ENCODE measurements at places on chromosomes 16 and 17. TPM values are rescaled to one million over a fixed set of nuclear protein-coding genes. Genes with fewer than 3 reads are reported as not detected.

TPSAB1 gene
- total RNA-seq, result 122 TPM

DNA sequence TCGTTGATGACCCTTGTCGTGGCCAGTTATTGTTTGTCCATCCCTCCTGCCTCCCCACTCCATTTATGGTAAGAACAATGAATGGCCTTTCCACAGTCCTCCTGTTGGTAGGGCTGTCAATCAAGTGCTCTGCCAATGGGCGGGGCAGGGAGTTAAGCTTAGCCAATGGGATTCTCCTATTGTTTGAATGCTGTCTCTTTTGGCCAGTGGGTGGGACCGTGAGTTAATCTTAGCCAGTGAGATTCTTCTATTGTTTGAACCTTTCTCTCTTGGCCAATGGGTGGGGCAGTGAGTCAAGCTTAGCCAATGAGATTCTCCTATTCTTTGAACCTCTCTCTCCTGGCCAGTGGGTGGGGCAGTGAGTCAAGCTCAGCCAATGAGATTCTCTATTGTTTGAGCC, 85.4 kb downstream of the IRX3 start:
- no peak for DNase-seq

- no peak for DNase-seq
Measured at GRCh38 chr16:65309354-65309753, 187.5 kb upstream of the CDH11 start.

- no peak for DNase-seq
Measured at GRCh38 chr17:33874617-33875060, 380.4 kb upstream of the CCL2 start.

- DNase-seq, result no peak
Measured at GRCh38 chr17:68566442-68566738, 34.8 kb downstream of the FAM20A start.

DNA sequence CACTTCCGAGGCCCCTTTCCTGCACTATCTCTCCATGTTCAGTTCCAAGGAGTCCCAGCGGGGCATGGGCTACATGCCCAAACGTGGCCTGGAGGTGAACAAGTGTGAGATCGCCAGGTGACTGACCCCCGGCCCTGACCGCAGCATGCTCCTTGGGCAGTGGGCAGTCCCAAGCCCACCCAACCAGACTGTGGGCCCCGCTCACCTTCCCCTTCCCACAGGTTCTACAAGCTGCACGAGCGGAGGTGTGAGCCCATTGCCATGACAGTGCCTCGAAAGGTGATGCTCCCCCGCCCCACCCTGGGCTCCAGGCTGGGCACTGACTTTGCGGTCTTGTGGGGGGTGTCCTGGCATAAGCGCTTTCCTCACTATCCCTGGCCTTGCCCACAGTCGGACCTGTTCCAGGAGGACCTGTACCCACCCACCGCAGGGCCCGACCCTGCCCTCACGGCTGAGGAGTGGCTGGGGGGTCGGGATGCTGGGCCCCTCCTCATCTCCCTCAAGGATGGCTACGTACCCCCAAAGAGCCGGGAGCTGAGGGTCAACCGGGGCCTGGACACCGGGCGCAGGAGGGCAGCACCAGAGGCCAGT, 4.7 kb downstream of the CORO1A start:
- no peak for DNase-seq

DNA sequence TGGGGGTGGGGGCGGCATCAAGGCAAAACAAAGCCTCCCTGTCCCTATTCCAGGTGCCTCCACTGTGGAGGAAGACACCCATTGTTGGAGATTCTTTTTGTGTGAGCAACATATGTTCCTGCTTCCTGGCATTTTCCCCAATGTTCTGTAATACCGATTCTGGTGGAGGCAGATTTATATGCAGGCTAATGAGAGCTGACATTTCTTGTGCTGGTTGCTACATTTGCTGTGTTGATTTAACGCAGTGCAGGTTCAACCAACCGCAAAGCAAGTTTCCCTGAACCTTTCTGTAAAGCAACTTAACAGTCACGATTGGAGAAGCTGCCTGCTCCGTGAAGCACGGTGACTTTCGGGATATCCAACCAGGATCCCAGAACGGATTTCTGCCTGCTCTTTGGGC, 260.5 kb downstream of the CBLN1 start:
- DNase-seq, result no peak

DNA sequence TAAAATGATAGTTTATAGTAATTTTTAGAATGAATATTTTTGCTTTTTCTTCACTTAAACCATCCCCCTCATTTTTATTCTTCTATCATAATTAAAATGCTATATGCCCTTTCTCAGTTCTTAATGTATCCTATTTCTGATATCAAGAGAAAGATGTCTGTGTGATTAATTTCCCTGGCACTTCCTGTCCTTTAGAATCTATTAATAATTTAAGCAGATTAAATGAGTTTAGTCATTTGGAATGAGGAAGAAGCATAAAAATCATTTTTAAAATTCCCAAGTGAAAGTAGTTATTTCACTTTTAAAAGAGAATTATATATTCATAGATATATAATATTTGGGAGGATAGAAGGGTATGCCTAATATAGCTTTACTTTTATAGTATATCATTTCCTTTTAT, 27.8 kb upstream of the CDR2 start:
- DNase-seq, result no peak

FBXW10 gene
- not detected for total RNA-seq

DNA sequence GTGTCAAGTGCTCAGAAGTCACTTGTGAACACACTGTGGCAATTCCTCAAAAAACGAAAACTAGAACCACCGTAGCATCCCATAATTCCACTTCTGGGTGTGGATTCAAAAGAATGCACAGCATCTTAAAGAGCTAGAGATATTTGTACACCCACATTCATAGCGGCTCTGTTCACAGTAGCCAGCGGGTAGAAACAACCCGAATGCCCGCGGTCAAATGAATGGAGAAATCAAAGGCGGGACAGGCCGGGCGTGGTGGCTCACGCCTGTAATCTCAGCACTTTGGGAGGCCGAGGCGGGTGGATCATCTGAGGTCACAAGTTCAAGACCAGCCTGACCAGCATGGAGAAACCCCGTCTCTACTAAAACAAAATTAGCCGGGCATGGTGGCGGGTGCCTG, 337.5 kb downstream of the SEC14L1 start:
- no peak for DNase-seq

- no peak for DNase-seq
Measured at GRCh38 chr17:43341715-43342588, 56.8 kb upstream of the ARL4D start.

DNA sequence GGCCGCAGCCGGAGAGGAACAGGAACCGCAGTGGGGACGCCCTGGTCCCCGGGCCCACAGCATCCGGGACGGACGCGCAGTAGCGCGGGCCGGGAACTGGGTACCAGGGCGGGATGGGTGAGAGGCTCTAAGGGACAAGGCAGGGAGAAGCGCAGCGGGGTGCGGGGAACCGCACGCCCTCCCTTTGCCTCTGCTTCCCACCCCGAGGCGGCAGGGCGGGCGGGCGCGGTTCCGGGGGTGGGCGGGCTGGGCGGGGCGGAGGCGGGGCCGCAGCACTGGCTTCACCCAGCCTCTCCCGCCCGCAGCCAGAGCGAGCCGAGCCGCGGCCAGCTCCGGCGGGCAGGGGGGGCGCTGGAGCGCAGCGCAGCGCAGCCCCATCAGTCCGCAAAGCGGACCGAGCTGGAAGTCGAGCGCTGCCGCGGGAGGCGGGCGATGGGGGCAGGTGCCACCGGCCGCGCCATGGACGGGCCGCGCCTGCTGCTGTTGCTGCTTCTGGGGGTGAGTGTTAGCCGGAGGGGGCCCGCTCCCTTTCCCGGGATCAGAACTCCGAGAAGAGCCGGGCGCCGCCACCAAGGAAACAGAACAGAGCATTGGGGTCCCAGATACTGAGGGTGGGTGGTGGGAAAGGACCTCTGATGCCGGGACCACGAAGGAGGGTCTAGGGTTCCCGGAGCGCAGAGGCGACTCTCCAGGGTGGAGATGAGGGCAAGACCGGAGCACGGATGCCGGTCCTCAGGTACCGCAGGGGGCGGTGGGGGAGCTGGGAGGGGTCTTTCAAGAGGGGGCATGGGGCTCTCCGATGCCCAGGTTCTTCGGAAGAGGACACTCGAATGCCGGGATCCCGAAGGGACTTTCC, at the start of gene NGFR:
NGFR (plus strand) TSS at position 308 of the 856 bp plus-strand sequence; CDS start at position 433, 125 bp downstream.
- no peak for DNase-seq

PKD1 gene
- total RNA-seq, result 84.8 TPM

TK1 gene
- total RNA-seq, result 3.3 TPM

GRCh38 chr17:1515640-1516387, 598 bp downstream of the INPP5K start:
- DNase-seq, result no peak

- DNase-seq, result no peak
Measured at GRCh38 chr16:22933173-22933572, 119.2 kb downstream of the HS3ST2 start.

NPW gene
- total RNA-seq, result not detected

- peak; percentile 67 for DNase-seq
Measured at GRCh38 chr17:31394544-31394943, 3.1 kb downstream of the RAB11FIP4 start.

- DNase-seq, result no peak
Measured at GRCh38 chr17:78613416-78613815, 36.2 kb upstream of the DNAH17 start.

GRCh38 chr17:68288375-68288774, 2.6 kb downstream of the SLC16A6 start:
- DNase-seq, result no peak

DNA sequence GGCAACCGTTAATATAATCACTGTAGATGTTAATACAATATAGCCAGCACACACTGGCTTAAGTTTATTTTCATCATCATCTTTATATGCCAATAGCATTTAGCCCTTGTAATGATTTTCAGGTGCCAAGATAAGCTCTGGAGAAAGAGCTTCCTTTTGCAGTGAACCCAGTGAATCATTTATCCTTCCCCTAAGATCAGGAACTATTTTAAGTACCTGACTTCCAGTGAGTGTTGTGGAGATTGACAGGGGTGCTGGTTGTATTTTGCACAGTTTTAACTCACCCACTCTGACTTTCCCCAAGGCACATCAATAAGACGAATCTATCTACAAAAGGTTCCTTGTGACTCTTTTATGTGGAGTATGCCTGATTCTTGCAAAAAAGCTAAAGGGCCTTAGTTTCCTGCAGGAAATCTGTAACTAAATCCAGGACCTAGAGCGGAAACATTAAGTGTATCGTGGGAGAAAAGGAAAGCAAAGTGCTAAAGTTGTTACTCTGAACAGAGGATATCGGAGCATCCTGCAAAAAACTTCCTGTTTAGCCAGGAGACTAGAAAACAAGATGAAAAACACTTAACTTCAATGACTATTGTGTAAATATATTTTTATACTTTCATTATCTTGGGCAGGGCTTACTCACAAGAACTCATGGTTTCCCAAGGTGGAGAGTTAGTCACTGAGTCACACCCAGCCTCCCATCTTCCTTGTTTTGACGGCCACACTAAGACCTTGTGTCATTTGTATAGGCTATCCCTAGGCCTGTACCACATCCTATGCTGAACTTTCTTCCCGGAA, 183.6 kb downstream of the MAP2K6 start:
- no peak for DNase-seq

COL1A1 gene
- 154 TPM for total RNA-seq

HOXB8 gene
- 1.0 TPM for total RNA-seq

TPSD1 gene
- total RNA-seq, result 9.4 TPM

- no peak for DNase-seq
Measured at GRCh38 chr16:15396948-15397594, 1.5 kb downstream of the MPV17L start.

DNA sequence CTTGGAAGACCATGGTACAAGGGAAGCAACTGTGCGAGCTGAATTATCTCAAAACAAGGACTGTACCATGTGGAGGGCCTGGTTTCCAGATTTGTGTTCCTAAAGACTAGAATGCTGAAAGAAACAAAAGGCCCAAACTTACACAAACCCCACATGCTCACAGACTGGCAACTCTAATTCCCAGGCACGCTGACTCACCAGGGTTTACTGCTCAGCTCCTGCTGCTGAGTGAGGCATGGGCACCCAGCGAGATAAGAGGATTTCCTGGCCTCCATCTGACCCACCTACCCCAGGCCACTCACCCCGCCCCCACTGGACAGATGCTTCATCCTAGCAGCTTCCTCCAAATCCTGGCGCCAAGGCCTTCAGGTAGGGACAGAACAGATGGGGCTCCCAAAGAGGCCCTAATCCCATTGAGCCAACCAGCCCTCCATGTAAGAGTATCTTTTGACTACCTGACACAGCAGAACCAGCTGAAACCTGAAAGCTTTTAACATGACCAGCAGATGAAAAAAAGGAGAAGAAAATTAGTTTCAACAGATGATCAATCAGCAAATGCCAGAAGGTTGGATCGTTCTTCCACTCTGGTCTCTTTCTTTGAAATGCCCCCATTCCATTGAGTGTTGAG, 33.9 kb downstream of the DCUN1D3 start:
- no peak for DNase-seq

GRCh38 chr17:80116921-80117380, 15.6 kb downstream of the GAA start:
- DNase-seq, result no peak

KRT31 gene
- total RNA-seq, result not detected

GRCh38 chr17:67265436-67266019, 20.5 kb upstream of the HELZ start:
- peak; percentile 0 for DNase-seq

SOX8 gene
- 0.81 TPM for total RNA-seq

All from upper lobe of right lung (tissue), 1 donor.